ENCODE measurements at places on chromosomes 12 and 14.

DNA sequence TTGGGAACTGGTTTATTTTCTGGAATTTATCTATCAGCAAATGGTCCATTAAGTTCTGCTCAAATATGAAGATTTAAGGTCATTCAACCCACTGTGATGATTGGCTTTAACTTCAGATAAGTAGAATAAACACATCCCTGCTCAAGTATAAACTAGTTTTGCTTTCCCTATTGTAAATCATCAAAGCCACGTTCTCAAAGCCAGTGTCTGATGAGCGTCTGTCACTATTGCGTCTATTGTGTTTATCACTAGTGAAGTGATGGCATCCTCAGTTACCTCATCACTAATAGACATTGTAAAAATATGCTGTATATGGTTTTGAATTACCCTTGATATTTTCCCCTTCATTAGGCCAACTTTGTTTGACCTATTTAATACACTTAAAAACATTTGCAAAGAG lies 351.3 kb downstream of the BCAT1 start:
- DNase-seq, result no peak

DNA sequence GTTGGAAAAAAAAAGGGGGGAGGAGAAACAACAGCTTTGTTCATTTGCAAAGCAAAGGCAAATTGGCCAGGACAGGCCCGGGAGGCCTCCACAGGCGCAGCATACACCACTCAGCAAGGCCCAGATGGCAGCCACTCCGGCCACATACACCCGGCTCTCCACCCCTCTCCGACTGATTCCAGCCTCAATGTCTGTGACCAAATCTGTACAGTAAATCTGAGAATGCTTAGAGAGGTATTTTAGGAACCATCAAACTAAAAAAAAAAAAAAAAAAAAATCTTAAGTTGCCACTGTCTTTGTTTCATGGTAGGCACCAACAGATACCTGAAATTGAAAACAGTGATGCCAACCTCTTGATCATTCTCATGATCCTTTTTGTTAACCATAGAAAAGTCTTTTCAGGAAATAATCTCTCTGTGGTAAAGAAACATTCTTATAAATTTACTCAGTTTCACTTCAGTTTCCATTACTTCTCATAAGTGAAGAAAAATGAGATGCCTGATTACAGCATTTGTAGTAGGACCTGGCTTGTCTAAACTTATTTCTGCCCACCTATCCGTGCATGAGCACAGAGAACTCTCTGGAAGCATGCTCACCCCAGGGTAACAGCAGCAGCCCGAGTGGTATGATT lies 20.2 kb downstream of the VPS37B start:
- DNase-seq, result no peak

DNA sequence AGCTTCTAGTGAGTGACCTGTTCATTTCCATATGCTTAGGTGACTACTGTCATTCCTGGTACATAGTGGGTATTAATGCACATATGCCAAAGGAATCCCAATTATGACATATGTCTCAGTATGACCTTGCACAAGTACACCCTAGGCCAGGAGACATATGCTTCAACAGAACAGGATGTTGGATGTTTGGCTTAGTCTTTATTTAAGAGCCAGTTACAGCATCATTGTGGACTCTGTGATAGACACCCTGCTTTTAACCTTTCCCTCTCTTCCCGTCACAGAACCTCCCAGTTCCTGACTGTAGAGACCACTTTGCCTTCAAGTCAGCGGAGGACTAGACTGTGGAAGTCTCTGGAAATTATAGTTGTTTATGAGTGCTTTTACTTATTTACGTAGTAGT lies 72.9 kb downstream of the DAAM1 start:
- DNase-seq, result no peak

DNA sequence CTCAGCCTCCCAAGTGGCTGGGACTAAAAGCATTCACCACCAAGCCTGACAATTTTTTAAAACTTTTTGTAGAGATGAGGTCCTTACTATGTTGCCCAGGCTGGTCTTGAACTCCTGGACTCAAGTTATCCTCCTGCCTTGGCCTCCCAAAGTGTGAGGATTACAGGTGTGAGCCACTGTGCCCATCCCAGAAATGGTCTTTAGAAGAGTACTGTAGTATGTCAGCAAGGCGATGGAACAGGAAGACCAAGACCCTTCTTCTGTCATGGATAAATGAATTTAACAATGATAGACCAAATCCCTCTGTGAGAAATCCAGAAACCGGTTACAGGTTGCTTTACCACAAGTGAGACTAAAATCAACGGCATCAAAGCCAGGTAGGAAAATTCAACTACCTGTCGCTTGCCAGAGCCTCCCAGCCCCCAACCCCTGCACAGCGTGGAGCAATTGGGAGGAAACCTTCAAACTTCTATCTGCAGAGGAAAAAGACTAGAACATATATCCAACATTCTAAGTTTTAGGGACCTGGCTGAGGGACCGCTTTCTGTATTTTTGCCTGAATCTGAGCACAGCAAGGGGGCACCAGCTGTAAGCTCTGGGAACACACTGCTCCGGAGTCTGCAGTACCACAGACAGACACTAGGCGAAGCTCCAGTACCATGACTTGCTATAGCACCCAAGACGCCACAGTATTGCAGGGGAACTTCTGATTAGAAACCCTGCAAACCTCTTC lies 51.3 kb downstream of the CPSF6 start:
- no peak for DNase-seq

DNA sequence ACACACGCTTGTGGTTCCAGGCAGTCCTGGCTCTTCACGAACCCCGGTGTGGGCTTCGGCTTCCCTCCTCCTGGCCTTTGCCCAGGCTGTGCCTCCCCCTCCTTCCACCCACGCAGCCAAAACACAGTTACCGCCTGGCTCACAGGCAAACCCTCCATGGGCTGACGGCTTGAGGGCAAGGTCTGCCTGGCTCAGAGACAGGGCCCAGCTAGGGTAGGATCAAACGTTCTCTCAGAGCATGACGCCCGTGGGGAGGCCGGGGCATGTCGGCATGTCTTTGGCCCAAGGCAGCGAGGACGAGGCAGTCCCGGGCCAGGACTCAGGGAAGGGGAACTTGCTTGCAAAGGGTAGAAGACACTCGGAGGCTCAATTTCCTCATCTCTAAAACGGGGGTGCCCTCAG lies 2.1 kb downstream of the SLC25A47 start:
- DNase-seq, result no peak

GRCh38 chr12:76047060-76047459 lies 15.5 kb upstream of the PHLDA1 start:
- no peak for DNase-seq

DNA sequence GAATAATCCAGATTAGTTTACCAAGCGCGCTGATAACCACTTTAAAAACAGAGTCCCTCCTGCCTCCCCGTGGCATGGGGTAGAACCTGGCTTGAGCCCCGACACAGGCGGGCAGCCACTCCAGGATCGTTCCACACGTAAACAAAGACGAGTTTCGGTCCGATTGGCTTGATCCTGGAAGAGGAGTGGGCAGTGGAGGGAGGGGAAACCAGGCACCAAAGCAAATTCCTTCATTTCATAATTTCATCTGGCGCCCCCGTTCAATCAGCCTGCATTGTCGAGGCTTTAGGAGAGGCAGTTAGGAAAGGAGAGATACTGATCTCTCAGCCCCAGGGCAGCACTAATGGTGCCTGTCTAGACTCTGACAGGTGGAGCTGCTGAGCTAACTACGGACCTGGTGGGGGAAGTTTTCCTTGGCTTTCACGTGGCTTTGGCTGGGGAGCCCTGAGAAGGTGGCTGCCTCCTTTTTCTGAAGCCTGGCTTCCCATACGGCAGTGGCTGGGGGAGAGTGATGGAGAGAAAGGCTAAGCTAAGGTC lies 751 bp upstream of the GPRC5A start:
- DNase-seq, result no peak

- no peak for DNase-seq
Measured at GRCh38 chr12:96994900-96995299, 87.8 kb downstream of the NEDD1 start.

DNA sequence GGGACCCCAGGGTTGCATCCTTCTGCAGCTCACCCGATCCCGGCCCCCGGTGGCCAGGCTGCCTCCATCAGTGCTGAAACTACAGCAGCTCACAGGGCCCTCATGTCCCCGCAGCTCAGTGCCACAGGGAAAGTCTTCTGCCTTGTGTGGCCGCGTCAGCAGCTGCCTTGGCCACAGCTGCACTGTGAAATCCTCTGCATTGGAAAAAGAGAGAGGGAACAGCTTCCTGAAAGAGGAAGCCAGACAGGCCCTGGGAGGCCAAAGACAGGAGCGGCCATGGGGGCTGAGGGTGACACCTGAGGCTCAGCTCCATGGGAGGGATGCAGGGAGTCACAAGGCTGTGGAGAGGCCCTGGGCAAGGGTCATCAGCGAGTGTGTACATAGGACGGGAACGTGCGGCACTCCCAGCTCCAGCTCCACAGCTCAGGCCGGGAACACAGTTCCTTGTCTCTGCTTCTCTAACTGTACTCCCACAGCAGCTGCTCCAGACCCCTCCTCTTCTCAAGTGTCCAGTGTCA lies 32.7 kb downstream of the PARP2 start:
- DNase-seq, result no peak

DNA sequence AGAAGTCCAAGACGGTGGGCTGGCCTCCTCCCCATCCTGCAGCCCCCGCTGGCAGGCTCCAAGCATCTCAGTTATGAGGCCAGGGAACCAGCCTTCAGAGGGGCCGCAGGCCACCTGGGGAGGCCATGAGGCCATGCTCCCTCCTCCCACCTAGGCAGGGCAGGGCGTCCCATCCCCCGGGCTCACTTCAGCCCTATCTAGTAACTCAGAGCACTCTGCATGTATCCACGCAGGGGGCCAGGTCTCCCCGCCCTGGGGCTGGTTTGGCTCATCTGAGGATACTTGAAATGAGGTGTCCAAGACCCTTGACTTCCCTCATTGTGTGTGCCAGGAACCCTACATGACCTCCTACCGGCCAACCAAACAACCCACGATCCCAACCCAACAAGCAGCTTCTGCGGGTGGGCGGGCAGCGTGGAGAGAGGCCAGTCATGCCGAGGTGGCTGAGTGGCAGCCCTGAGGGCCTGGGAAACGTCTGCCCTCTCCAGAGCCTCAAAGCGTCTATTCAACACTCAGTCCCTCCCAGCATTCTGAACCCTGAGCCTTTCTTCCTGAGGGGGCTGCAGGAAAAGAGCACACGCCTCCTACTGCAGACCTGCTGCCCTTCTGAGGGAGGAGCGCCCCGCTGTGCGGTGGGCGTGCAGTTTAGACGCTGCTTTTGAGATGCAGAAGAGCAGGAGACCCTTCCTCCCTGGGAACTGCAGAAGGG lies 16.8 kb downstream of the ISCA2 start:
- no peak for DNase-seq

DNA sequence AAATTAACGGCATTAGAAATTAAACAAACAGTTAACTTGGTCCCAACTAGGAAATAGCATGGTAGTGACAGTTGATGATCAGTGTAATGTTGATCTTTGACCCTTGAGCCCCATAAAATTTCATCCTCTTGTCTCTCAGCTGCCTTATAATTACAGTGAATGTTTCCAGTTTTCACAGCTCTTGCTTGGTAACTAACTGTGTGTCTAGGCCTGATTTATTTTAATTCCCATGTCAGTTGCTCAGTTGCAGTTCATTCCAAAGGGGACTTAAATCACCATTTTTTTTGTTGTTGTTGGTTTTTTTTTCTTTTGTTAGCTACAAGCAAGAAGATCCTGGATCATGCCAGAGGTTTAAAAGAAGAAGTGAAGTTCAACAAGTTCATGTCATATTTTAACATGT lies 1883.7 kb upstream of the FLRT2 start:
- DNase-seq, result no peak

- no peak for DNase-seq
Measured at GRCh38 chr12:58995666-58996363, 75.5 kb upstream of the LRIG3 start.

DNA sequence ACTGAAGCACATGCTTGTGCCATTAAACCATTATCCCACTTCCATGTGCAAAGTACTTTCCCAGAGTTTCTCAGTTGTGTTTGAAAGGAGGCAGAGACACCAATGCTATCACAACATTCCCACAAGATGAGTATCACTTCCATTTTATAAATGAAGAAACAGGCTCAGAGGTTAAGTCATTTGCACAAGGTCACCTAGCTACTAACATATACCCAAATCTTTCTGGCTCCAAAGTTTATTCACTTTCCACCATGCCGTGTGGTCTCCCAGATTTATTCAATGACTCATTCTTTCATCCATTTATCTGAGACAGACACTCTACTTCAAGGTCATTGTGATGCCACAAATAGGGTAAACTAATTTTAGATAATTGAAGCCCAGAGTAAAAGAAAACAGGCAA lies 9.4 kb downstream of the ART4 start:
- DNase-seq, result no peak

- DNase-seq, result no peak
Measured at GRCh38 chr12:55711786-55712553, 3.9 kb upstream of the BLOC1S1 start.

DNA sequence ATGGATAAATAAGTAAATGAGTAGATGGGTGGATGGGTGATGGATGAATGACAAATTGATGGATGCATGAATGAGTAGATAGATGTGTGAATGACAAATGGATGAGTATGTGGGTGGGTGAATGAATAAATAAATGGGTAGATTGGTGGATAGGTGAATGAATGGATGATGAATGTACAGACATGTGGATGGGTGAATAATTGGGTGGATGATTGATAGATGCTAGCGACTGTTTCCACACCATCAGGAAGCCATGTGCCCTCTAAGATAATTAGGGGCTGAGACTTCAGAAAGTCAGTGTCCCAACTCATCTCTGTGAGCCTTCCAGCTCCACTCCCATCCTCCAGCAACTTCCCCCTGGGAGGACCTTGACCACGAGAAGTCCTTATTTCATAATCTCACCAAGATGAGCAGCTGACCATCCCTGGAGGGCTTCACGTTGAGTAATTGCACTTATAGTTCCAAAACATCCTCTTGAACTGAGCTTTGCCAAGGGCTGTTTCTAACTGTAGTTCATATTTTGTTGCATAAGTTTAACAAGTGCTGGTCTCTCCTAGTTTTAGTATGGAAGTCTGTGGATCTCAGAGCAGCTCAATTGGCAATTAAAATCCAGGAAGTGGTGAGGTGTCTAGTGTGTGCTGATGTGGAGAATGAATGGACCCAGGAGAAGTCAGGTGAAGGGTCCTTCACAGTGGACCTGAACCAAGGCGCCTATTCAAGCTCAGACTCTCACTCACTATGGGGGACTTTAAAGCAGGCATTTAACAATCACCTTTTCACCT lies 295.7 kb downstream of the ADGRD1 start:
- DNase-seq, result no peak

DNA sequence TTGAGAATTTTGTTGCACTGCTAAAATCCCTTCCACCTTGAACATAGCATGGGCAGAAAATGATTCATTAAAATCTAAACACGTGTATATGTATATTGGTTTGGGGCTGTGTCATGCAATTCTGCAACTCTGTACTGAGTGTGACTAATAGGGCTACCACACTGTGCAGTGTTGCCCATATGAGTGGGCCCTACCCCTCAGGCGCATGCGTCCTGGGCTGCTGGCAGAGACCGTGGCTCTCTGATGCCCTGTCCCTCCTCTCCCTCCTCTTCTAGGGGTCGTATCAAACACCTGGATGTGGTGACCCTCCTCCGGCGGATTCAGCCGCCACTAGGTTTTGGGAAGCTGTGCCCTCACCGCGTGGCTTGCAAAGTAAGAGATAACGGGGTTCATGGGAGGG lies 128.4 kb upstream of the FKBP4 start:
- no peak for DNase-seq

GRCh38 chr14:88044776-88045446 lies 40.0 kb downstream of the GPR65 start:
- no peak for DNase-seq

GRCh38 chr12:122989225-122989839 lies 8.9 kb downstream of the ARL6IP4 start:
- DNase-seq, result no peak

GRCh38 chr12:49000346-49000745 lies 1.2 kb upstream of the DDN start:
- no peak for DNase-seq
